ENCODE measurements at places on chromosomes 5 and 9.

DNA sequence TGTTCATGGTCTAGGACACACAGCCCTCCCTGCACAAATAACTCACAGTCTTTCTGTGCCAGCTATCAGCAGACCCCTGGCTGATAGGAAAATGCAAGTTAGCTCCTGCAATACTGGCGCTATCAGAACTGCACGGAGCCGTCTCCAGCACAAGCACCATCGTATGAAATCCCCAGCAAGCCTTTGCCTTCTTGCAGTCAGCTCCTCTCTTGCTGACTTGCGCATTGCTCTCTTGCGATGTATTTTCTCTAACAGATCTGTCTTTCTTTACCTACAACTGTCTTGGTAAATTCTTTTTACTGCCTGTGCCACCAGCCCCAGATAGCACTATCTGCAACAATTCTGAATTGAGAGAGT, 25.1 kb upstream of the UGCG start:
- no peak for DNase-seq

- DNase-seq: peak; percentile 97
Observed at GRCh38 chr9:128829477-128830251, at the start of gene SPOUT1. SPOUT1 (minus strand) TSS chr9:128829794; CDS start chr9:128829780, 14 bp downstream.

- no peak for DNase-seq
Observed at GRCh38 chr5:25892211-25892610, 1146.2 kb downstream of the CDH9 start.

DNA sequence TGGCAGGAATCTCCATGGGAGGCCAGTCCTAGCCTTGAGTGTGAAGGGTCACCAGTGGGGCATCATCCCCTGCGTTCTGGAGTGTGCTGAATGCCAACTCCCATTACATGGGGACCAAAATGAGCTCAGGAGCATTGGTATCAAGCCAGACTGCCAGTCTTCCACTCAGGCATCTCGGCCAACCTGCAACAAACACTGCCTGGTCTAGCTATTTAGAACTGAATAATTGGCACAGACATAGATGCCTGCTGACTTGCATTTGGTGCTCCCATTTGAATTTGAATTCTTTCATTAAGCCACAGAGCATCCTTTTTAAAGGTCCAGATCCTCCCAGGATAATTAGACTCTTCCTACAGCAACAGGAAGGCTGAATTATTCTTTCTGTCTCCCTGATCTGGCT, 116.6 kb upstream of the ABCA1 start:
- no peak for DNase-seq

- no peak for DNase-seq
Observed at GRCh38 chr5:21391506-21391905, 1403.5 kb upstream of the CDH18 start.

- DNase-seq: no peak
Observed at GRCh38 chr5:82466986-82467561, 188.9 kb upstream of the RPS23 start.

- DNase-seq: no peak
Observed at GRCh38 chr9:7778851-7779600, 20.6 kb downstream of the DMAC1 start.

- DNase-seq: no peak
Observed at GRCh38 chr5:53543401-53543800, 17.0 kb upstream of the NDUFS4 start.

DNA sequence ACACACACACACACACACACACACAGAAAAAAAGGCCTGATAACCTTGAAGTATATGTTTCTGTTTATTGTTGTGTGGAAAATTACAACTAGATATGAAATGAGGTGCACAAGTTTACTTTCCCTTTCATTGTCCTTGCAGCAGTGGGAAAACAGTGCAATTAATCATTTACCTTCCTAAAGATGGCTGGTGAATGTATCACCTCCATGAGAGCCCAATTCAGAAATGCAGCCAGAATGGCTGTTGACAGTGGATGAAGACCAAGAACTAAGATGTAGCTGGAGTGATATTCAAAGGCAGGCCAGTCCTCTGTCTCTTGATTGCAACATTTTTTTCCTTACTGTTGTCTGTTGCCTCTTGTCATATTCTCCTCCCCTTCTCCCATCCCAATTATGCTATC, 49.6 kb upstream of the EIF4EBP3 start:
- DNase-seq: no peak

DNA sequence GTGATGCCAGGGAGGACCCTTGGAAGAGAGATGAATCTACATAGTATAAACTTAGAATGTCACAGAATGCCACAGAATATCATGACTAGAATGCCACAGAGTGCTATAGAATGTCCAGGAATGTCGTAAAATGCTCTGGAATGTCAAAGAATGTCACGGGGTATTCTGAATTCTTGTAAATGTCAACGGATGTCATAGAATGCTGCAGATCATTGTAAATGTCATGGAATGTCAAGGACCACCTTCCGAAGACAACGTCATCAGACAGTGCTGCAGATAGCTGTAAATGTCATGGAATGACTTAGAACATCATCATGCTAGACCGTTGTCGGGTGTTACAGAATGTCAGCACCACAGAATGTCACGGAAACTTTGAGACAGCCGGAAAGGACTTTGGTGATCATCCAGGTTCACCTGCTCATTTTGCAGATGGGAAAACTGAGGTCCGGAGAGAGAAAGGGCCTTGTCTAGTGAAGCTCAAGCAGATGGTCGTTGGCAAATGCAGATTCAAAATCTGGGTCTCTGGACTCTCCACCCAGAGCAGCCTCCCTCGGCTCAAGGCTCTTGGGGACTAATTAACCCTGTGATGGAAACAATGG, 117.1 kb downstream of the LHX2 start:
- DNase-seq: no peak

- no peak for DNase-seq
Observed at GRCh38 chr5:40654377-40654991, 25.2 kb upstream of the PTGER4 start.

Data from mesenteric fat pad (tissue), 1 donor.